IPS-NIHi11 (cell line): ENCODE measurements at places on chromosomes 16 and 17.

GRCh38 chr17:76198702-76199101 lies 41.6 kb downstream of the RNF157 start:
- no peak for DNase-seq

GRCh38 chr16:4323845-4324488 lies 8.1 kb downstream of the GLIS2 start:
- peak; percentile 89 for DNase-seq

DNA sequence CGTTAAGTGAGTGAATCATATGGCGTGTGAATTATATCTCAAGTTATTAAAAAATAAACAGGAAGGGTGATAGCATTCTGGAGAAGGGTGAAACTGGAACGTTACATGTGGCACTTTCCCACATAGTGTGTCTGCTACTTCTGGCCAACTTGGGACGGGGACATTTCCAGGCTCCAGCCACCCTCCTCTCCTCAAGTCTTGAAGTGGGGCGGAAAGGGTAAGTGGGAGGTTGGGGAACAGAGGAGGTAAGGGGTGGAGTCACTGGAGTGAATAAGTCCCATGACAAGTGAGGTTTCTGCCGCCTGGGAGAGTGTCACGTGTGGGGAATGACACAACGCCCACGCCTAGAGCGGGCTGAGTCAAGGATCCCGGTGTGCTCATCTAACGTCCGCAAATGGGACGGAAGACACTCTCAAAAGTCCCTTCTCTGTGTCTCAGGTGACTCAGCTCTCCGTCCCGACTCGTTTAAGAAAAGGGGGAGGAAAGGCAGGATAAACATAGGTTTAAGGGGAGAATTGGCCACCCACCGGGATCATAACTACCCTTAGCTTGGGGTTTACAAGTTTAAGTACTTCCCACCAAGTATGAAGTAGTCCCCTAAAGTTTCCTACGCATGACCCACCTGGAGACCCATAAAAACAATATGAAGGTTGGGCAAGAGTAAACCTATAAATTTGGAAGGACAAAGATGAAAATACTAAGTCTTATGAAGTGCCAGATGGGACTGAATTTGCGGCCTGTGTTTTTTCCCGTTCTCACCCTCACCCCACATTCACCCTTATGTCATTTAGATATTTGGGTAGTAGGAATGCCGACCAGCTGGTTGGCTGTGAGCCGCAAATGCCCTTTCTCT lies 1.2 kb upstream of the SPAG9 start:
- peak; percentile 70 for DNase-seq

DNA sequence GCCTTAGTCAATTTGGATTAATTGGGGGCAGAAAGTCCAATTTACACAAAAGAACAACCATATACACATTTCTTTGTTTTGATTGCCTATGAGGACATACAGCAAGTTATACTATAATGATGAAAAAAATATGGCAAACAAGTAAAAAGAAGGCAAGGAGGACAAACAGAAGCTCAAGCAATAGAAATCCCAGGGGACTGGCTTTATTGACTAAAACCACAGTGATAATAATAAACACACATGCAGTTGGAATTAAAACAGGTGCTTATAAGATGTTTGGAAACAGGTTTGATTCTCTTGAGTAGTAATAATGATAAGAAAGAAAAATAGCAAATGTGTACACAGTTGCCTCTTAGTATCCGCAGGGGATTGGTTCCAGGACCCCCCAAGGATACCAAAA lies 176.4 kb downstream of the SHISA9 start:
- no peak for DNase-seq

DNA sequence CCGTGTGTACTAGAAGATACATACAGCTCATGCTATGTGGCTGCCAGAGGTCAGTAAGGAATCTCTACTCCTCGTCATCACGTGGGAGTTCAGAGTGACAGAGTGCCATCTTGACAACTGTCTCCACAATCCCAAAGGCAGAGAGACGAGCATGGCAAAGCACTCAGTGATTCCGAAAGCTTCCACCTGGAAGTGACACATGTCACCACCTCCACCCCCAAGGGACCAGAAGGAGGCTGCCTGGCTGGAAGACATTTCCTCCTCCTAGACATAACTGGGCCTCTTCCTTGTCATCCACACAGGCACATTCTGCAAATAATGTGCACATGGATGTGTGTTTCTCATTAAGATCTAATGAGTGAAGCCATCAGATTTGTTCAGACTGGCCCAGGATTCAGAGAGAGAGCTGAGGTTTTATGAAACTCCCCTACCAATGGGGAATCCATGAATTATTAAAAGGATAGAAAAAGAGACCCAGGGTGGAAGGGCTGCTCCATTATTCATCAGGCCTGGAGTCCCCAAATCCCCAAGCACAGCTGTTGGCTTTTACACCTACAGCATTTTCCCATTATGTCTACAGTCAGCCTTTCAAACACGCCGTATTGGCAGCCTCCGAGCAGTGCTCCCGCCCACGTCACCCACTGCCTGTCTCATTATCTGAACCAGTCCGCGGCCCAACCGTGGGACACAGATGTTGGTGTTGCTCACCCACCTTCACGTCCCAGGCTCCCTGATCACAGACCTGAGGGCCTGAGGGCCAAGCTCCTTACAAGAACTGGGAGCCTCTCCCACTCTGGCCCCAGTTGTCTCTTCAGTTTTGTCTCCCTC lies 3.3 kb upstream of the CACNG5 start:
- no peak for DNase-seq

DNA sequence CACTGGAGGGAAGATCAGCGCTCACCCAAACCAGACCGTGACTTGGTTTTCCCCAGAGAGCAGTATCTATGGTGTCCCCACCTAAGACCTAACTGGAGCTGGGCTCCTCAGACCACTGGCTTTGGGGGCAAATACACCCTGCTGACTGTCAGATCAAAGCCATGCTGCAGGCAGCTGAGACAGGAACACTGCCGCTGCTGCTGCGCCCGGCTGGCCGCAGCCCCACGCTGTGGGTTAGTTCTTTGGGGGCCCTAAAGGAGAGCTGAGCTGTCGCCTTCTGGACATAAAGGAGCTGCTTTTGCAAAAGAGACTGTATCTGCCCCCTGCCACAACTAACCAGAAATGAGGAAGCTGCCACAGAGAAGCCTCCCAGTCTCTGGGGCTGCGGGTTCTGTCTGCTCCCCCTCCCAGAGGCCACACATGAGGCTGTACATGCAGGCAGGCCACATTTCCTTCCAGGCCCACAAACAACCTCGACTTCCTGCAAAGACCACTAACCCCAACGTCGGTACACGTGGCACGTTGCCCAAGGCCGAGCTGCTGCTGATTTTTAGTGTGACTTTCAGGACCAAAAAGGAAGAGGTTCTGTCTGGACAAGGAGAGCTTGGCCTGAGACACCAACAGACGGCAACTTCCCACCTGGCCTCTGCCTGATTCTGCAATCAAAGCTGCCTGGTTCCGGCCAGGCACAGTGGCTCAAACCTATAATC lies 18.2 kb upstream of the ABR start:
- no peak for DNase-seq

- peak; percentile 91 for DNase-seq
These were observed 14.0 kb downstream of the NR1D1 start for GRCh38 chr17:40086150-40087044.

DNA sequence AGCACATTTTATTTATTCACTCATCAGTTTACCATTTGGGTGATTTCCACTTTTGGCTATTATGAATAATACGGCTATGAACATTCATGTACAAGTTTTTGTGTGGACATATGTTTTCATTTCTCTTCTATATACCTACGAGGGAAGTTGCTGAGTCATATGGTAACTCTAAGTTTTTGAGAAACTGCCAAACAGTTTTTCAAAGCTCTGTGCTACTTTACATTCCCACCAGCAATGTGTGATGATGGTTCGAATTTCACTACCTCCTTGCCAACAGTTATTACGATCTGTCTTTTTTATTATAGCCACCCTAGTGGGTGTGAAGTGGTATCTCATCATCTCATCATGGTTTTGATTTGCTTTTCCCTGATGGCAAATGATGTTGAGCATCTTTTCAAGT lies 63.7 kb upstream of the MRTFB start:
- no peak for DNase-seq

DNA sequence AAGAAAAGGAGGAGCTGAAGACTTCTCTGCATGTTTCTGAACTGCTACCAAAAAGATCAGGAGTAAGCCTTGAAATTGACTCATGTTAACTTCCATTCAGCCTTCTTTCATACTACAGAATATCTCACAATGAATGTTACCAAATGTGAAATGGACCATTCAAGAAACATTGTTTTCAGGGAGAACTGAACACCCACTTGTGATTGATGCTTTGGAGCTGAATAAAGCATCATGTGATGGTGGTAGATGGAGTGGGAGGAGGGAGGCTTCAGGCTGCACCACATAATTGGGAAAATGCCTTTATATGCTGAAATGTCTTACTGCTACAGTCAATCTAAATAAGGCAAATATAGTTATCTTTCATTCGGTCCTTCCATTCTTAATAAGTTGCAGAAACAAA lies 127.8 kb downstream of the CDH8 start:
- DNase-seq = no peak

DNA sequence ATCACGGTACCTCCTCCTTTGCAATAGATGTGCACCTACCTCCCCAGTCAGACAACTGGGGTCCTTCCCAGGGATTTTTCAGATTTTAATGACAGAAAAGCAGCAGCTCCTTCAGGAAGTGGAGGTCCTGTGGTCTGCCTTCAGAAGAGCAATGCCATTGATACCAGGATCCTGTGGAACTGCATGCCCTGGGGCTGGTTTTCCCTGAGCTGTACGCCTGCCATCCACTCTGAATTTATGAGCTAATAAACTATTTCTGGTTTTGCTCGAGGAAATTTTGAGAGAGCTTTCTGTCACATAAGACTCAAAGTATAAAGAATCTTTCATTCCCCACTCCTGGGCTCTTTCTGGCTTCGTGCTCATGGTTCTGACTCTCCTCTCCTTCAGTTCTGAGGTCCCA lies 10.0 kb upstream of the CCL23 start:
- DNase-seq = no peak

DNA sequence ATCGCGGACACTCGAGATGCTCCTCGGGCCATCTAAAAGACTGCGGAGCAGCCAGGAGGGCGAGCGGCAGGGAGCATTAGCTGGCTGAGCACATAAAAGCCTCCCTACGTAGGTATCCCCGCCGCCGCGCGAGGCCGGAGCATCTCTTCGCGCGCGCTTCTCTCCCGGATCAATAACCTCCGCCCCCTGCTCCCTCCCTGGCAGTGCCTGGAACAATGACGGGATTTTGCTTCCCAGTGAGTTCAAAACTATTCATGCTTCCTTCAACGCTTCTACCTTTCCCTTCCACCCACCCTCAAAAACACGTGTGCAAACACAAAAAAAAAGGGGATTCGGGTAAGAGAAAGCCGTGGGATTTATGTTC lies 984 bp downstream of the CENPV start:
- DNase-seq = peak; percentile 66

- DNase-seq = no peak
These were observed 11.1 kb downstream of the SYNRG start for GRCh38 chr17:37598145-37598544.

- DNase-seq = no peak
These were observed 342.5 kb downstream of the MAF start for GRCh38 chr16:79257953-79258490.

GRCh38 chr17:16971458-16972338 lies at the start of gene TNFRSF13B:
TSS of gene TNFRSF13B (minus strand) at chr17:16972118. CDS start at chr17:16972075, 43 bp downstream.
- no peak for DNase-seq

DNA sequence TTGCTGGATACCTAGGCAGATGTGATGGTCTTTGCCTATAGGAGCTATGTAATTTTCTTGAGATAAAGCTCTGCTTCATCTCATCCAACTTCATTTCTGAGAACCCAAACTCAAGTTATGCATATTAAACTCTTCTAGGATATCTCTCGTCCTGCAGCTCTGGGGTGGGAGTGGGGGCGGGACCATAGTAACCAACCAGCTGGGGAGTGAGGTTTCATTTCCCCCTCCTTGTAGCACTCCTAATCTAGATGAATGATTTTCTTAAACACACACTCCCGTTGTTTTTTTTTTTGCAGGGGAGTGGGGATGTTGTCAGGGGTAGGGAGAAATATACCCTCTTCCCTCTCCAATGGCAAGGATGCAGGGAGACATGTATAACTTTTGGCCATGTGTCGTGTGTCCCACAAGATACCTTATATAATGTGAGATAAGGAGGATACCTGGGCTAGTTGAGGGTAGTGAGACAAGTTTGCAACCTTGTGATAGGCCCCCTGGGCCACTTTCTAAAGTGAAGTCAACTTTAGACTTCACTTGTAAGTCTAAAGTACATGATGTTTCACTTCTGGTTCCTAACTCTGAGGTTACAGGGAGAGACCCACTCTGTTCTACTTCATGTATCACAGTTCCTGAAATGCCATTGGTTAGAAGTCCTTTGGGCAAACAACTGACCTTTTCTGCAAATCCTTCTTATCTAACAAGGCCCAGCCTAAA lies 10.5 kb upstream of the HEATR6 start:
- DNase-seq = no peak

GRCh38 chr17:15662681-15663080 lies 21.4 kb downstream of the TRIM16 start:
- no peak for DNase-seq

DNA sequence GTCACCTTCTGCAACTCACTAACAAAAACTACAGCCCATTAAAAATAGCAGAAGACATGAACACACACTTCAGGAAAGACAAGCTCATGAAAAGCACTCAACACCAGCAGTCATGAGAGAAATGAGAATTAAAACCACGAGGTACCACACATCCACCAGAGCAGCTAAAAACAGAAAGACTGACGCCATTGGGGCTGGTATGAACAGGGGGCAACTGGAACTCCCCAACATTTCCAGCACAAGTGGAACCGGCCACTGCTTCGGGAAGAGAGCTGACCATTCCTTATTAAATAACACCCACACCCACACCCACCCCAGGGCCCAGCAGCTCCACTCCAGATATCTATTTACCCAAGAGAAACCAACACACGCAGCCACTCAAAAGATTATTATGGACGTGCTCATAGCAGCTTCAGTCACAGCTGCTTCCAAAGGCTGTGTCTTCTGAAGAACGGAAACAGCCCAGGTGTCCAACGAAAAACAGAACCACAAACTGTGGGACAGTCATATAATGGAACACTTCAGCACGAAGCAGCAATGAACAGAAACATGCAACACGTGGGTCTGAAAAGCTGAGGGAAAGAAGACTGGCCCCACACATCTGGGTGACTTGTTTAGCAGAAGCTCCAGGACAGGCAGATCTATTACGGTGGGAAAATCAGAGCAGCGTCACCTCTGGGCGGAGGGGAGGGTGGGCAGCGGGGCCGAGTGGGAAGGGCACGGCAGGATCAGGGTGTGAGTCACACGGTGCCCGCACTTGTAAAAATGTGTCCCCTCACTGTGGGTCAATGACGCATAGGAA lies 41.1 kb downstream of the KLHDC4 start:
- no peak for DNase-seq
